Bronchial epithelial cell (primary cell): ENCODE measurements at places on chromosomes 7 and 10. TPM values are rescaled to one million over a fixed set of nuclear protein-coding genes. Genes with fewer than 3 reads are reported as not detected.

ST8SIA6 gene
- total RNA-seq, result 0.53 and 4.4 TPM in 2 replicates

SPDYE2 gene
- total RNA-seq, result not detected in 2 replicates

CCDC6 gene
- total RNA-seq, result 24.0 and 24.6 TPM in 2 replicates

COX19 gene
- total RNA-seq, result 12.9 and 17.5 TPM in 2 replicates

TRIM73 gene
- total RNA-seq, result 0.38 and 0.79 TPM in 2 replicates

NKX2-3 gene
- total RNA-seq, result under 0.01 TPM in 1 of 2 replicates, not detected in the other

ABCB1 gene
- under 0.01 TPM in 1 of 2 replicates, not detected in the other for total RNA-seq

FKBP6 gene
- total RNA-seq, result not detected in 2 replicates

DNAJC30 gene
- total RNA-seq, result 0.79 and 1.2 TPM in 2 replicates

CDNF gene
- 0.79 and 1.3 TPM in 2 replicates for total RNA-seq
